ENCODE measurements at places on chromosomes 2 and 18.

DNA sequence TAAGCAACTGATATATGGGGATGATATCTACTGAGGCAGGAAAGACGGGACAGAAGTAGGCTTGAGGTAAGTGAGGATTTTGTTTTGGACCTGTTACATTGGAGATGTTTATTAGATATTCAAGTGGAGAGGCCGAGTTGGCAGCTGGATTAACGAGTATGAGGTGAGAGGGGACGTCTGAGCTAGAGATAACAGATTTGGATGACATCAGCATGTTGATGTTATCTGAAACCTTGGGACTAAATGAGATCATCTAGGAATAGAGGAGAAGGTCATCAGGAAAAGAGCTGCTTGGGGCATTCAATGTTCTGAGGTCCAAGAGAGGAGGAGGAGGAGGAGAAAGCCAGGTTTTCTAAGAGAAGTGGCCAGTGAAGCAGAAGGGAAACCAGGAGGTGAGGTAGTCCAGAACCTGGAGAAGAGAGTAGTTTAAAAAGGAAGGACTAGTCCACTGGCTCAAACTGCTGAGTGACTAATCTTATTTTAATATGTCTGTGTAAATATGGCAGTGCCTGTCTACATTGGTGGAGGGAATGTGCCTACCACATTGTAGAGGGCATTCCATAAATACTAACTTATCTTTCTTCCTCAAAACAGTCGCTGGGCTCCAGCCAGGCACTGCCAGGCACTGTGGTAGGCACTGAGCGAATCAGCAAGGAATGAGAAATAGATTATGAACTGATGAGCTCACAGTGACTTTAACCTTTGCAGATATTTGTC is 488.3 kb downstream of the DLGAP1 start:
- DNase-seq, result no peak

GRCh38 chr18:11497585-11497984 is 111.8 kb upstream of the SLC35G4 start:
- DNase-seq, result no peak

DNA sequence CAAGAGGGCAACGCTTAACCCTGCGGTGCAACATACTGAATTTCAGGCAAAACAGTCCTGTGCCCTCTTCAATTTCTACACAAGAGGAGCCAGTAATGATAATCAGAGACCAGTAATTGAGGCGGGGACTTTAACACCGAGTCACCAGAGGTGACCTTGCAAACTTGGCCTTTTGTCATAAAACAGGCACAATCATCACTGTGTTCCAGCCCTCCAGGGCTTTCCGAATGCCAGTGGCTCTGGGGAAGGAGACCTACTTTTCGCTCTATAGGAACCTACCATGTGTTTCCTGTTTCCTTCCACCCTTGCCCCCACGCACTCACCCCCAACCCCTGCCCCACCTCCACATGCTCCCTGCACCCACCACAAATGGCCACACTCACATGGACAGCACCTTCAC is 47.2 kb upstream of the LOXHD1 start:
- no peak for DNase-seq

- no peak for DNase-seq
Measured at GRCh38 chr18:3912705-3913104, 462.7 kb downstream of the TGIF1 start.

DNA sequence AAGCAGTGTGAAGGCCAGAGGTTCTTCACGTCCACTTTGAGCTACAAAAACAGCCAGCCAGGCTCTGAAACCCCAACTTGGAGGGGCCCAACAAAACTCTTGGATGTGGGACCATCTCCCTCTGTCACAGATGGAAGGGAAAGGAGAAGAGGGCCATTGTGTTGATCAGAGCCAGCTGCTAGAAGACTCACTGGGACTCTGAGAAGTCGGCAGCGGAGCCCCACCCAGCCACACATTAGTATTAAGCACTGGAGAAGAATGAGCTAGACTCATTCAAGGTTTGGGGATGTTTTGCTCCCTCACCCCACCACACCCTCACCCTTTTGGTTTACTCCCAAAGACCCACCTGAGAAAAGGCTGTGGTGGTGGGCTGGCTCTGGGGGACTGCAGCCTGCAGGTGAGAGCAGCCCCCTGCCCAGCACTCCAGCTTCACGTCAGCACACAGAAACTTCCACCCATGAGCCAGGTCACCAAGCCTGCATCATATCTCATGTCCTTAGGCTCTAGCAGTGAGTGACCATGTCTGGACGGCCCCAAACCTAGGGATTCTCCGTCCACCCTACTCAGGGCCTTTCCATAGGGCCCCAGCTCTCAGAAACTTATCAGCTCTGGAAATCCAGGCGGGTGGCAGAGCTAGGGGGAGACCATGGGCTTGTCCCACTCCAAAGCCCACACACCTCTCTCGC is 12.6 kb downstream of the TEX51 start:
- no peak for DNase-seq

GRCh38 chr2:144989579-144990270 is 469.8 kb upstream of the ZEB2 start:
- no peak for DNase-seq

DNA sequence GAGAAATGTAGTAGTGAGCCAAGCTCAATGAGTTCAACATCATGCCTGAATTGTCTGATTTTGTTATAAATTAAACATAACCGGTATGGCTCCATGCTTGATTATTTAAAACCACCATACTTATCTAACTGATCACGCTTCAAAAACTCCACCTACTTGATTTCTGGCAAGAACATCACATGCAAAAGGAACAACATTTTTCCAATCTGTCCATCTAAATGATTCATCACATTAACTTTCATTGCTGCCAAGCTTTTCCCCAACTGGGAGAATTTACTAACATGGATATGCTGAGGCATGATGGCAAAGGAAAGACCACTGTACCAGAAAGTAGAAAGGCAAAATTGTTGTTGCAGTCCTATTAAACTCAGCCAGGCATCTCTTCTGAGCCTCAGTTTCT is 286.8 kb downstream of the TRIB2 start:
- DNase-seq, result no peak

GRCh38 chr2:86323273-86324021 is 14.0 kb downstream of the REEP1 start:
- no peak for DNase-seq

DNA sequence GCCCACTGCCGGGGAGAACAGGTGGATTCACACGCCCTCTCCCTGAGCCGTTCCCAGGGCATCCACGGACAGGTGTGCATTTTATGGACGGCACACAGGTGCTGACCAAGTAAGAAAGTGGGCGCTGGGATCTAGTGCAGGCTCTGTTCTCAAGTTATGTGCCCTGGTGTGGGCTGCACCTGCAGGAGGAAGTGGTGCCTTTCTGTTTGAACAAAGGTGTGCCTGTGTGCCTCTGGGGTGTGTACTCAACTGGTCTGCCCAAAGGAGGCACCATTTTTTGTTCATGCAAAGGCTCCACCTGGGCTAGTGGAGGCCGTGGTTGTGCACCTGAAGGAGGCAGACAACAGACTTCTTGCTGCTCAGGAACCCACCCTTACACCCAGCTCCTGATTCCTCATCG is 88.2 kb upstream of the HK2 start:
- DNase-seq, result no peak

DNA sequence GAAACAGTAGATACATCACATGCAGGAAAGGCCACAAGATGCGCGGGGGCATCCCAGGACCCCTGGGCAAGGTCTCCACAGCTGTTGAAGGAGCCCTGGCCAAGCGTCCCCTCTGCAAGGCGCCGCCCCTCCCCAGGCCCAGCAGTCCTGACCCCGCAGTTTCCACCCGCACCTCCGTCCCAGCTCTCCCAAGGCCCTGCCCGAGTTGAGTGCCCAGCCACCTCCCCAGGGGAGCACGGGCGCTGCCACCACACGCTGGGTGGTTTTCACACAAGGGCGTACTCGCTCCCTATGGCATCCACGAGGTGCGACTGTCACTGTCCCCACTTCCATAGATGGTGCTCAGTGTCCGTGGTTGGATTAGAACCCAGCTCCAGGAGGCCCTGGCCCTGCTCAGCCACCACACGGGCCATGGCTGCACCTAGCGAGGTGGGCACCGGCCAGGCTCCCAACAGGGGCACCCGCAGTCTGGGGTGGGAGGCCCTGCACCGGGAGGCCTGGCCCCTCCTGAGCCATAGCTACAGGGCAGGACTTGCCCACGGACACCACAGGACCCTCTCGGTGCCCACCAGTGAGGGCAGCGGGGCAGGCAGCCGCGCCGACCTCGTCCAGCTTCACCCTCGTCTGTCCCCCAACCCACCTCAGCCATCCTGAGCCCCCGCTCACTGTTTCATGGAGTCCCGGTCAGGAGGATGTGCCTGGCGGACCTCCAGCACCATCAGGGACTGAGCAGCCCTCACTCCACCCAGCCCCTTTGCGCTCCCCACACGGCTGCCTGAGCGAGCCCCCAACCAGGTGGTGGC is 36.0 kb downstream of the KIF1A start:
- DNase-seq, result no peak

GRCh38 chr18:26655525-26656430 is 107.4 kb upstream of the KCTD1 start:
- no peak for DNase-seq

- DNase-seq, result no peak
Measured at GRCh38 chr2:86195808-86196387, 636 bp upstream of the IMMT start.

GRCh38 chr18:80046011-80046410 is 11.8 kb downstream of the RBFA start:
- DNase-seq, result no peak

- DNase-seq, result no peak
Measured at GRCh38 chr2:21314322-21314835, 190.6 kb downstream of the TDRD15 start.

DNA sequence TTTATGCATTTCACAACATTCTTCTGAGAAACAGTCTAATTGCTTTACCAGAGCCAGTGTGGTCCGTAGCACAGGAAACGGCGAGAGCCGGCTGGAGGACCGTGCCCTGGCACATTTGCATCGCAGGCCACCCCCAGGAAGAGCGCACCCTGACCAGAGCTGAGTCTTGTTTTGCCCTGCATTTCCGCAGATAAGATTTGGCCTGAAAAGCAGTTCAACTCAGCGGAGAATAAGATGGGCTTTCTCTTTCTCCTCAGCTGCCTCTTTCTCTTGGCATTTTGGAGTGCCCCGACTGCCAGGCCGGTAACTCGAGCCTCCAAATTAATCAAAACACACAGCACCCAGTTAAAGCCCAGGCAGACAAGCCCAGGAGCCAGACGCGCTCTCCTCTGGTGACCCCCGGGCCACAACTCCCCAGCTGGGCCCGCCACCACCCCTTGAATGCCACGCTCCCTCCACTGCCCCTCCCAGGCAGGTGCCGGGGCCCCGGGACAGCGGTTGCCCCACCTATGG is 464 bp downstream of the COL4A4 start:
- no peak for DNase-seq

- no peak for DNase-seq
Measured at GRCh38 chr2:96502891-96503636, 2.1 kb downstream of the NEURL3 start.

DNA sequence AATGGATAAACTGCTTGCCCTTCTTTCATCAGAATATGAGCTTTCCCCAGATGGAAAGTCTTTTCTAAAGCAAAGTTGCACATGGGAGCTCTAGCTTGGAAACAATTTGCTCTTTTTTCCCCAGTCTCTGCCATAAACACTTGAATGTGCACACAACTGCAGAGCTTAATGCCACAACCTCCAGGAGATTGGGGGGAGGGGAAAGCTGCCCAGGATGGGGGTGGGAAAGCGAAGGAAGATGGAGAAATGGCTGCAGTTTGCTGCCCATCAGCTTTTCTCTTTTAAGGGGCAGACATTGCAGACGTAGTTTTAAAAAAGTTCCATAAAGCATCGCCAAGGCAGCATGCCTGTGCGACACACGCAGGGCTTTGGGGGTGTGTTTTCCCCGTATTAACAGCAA is 1.5 kb downstream of the ACKR3 start:
- no peak for DNase-seq

DNA sequence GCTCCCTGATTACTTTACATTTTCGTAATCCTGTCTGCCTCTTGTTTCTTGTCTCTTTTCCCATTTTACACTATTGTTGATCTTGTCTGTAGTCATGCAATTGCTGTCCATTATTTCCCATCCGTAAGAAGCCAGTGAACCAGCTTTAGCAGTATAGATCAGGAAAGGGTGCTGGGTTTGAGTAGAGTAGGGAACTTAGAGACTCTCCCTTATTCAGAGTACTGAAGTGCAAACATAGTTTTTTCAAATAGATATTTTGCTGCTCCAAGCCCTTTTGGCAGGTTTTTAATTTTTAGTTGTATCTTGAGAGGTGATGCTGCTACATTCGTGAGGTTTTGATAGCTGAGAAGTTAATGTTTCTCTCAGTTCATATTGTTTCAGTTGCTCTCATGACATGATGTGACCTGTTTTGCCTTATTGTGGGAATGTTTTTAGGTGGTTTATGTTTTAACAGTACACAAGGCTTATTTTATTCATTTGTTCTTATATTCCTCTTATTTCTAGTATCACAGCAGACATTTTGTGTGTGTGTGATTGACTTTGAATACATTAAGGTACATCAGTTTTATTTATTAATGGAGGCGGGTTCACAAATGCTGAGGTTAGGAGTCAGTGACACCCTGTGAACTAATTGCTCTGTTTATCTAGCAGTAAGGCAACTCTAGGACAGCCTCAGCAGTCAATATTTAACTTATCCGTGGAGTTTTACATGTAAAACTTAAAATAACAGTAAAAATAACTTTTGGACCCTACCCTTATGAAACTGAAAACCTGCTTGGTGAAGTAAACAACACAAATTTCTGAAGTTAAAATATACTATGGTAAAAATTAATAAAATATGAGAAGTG is 118.4 kb downstream of the ZNF407 start:
- DNase-seq, result no peak

GRCh38 chr2:32369222-32369621 is 12.4 kb downstream of the BIRC6 start:
- DNase-seq, result no peak

- DNase-seq, result no peak
Measured at GRCh38 chr18:79844999-79845563, 47.3 kb downstream of the KCNG2 start.

DNA sequence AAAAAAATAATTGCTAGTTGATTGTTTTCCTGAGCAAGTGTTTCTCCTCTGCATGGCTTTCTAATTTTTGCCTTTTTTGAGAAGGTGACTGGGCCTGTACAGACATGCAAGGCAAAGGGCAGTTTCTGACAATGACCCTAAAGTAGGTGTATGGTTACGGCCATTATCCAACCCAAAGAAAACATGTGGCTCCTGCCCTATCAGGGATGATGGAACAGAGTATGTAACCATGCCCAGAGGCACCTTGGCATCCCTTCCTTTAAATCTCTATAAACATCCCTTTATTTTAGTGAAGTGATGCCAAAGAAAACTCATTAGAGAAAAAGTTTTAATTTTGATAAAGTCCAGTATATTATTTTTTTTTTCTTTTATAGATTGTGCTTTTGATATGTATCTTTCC is 217.5 kb downstream of the LPIN1 start:
- no peak for DNase-seq

GRCh38 chr2:56009758-56010458 is 86.3 kb upstream of the EFEMP1 start:
- no peak for DNase-seq
